ENCODE measurements at places on chromosomes 3 and 15.

DNA sequence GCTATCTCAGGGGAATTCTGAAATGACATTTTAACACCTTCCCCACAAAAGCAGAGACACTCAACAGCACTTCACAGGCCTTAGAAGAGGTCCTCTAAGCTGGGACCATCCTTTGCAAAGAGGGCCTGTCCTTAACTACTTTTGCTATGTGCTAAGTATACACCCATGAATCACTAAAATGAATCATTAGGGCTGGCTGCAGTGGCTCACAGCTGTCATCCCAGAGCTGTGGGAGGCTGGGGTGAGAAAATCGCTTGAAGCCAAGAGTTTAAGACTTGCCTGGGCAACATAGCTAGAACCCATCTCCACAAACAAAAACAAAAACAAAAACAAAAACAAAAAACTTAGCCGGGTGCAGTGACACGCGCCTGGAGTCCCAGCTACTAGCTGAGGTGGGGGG is 53.9 kb upstream of the MELTF start:
- DNase-seq: no peak

DNA sequence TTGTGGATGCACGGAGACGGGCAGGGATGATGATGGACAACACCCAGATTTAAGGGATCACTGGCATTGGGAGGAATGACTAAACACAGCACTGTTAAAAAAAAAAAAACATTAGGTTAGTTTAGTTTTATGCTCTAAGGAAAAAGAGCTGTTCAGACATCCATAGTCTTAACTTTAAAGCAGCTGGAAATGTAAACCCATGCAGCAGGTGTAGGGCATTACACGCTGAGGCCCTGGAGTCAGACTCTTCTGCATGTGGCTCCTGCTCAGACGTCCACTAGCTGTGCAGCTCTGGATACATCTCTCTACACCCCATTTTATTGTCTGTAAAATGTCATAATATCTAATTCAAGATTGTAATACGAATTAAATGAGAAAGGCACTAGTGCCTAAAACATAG is 191.8 kb upstream of the RASGRP1 start:
- no peak for DNase-seq

DNA sequence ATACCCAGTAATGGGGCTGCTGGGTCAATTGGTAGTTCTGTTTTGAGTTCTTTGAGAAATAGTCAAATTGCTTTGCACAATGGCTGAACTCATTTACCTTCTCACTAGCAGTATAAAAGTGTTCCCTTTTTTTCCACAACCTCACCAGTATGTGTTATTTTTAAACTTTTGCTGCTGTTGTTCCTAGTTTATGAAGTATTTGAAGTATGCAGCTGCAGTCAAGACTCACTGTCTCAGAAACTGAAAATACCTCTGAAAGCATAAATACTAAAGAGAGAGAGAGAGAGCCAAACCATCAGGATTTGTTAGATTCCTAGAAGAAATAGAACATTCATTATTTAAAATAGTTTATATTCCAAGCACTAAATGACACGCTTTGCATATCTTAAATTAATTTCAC is 764.2 kb downstream of the NTRK3 start:
- DNase-seq: no peak

DNA sequence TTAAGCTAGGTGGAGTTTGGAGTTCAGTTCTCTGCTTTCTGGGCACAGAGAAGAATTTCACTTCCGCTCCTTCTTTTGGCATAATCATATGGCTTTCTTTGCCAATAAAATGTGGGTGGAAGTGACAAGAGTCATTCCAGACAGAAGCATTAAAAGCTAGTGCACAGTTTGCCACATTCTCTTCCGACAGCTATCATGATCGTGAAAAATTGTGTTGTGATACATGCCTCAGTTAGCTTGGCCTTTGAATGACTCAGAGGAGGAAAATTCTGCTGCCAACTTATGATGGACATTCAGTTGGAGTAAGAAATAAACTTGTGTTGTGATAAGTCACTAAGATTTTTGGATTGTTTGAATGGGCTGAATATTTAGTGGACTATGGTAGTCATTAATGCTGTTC is 291.7 kb upstream of the SATB1 start:
- DNase-seq: no peak

- DNase-seq: no peak
These were observed 270.3 kb downstream of the RPLP1 start for GRCh38 chr15:69722924-69723323.

GRCh38 chr15:65796610-65797078 is 4.6 kb upstream of the DENND4A start:
- no peak for DNase-seq

- no peak for DNase-seq
These were observed 8.3 kb upstream of the SLC9C1 start for GRCh38 chr3:112302150-112302830.

DNA sequence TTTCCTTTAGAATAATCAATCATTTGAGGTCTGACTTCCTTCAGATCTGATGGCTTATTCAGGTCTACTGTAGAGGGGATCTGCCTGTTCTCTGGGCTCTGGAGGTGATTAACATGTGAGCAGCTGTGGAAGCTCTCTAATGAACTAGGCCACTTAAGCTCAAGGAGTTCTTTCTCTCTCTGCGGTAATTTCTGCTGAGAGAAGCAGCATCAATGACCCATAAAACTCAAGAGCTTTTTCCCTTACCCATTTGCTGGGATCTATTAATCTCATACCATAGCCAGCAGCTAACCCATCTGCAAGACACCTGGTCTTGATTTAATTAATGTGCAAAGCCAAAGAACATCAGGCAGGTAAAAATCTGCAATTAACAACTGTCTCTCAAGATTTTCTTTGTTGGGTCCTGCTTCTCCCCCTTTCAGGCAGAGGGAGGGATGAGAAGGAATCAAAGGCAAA is 73.2 kb upstream of the DLG1 start:
- no peak for DNase-seq

GRCh38 chr15:86327230-86327865 is 247.7 kb downstream of the AGBL1 start:
- DNase-seq: no peak
